NCI-H345 (cell line): ENCODE measurements at places on chromosomes 7 and 10.
A peak's percentile ranks its signal among the peaks of the same experiment; 100 is the strongest.

GRCh38 chr7:117816727-117817126 is 56.5 kb downstream of the CTTNBP2 start:
- DNase-seq: no peak

GRCh38 chr10:34699904-34700517 is 115.1 kb downstream of the PARD3 start:
- no peak for DNase-seq

- no peak for DNase-seq
Measured at GRCh38 chr7:1941464-1942242, 271.6 kb downstream of the ELFN1 start.

DNA sequence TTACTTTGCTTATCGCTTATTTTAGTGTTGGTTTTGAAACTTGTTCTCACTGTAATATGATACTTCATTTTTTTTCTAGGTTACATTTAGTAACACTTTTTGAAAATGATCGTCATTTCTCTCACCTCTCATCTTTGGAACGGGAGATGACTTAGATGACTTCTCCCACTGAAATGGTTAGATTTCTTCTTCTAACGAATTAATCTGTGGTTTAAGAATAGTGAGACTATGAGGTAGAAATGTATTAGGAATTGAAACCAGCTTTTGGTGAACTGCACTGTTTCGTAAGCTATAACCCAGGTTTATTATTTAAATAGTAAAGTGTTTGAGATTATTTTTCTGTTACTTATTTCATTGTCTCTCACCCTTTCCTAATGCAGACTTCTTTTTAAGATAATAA is 93.7 kb downstream of the PRR15 start:
- no peak for DNase-seq

DNA sequence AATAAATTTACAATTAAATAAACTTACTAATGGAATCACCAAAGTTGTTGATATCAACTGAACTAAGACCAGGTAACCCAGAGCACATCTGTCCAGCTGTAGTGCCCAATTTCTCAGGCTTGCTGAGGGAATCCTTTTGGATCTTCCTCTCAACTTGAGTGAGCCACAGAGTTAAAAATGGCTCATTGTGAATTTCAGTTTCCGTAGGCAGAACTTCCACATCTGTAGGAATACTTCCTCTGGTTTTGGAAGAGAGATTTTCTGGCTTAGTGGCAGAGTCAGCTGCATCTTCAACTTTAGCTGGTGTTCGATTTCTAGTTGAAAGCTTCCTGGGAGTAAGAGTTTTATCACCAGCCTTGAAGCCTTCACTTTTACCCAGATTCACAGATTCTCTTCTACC is 11.3 kb downstream of the MKI67 start:
- no peak for DNase-seq

GRCh38 chr7:39088730-39089593 is 111.3 kb downstream of the POU6F2 start:
- DNase-seq: no peak

- DNase-seq: no peak
Measured at GRCh38 chr7:123746931-123747488, 1.8 kb downstream of the WASL start.

DNA sequence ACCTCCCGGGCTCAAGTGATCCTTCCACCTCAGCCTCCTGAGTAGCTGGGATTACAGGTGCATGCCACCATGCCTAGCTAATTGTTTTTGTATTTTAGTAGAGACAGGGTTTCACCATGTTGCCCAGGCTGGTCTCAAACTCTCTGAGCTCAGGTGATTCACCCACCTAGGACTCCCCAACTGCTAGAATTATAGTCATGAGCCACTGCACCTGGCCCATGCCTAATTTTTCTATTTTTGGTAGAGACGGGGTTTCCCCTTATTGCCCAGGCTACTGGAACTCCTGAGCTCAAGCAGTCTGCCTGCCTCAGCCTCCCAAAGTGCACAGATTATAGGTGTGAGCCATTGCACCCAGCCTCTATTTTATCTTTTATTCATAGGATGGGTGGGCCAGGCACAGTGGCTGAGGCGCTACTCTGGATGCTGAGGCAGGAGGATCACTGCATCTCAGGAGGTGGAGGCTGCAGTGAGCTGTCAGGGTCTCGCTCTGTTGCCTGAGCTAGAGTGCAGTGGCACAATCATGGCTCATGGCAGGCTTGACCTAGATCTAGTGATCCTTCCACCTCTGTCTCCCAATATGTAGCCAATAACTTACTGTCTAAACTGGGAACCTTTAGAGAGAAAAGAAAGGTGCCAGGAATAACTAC is 31.3 kb upstream of the STOX1 start:
- no peak for DNase-seq

DNA sequence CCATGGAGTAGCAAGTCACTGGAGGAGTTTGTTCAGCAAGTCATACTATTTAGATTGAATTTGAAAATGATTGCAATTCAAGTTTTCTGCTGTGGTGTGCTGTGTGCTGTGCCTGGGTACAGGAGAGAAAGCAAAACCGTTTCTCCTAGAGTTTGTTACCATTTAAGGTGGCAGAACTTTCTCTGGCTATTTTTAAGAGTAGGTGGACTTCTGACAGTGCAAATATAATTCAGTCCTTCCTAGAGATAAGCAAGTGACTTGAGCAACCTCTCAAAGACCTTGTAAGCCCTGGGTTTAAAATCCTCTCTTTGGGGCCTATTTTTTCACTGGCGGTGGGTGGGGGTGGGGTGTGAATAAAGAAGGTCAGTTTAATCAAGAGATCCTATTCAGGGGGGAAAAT is 42.9 kb upstream of the FGL2 start:
- no peak for DNase-seq

DNA sequence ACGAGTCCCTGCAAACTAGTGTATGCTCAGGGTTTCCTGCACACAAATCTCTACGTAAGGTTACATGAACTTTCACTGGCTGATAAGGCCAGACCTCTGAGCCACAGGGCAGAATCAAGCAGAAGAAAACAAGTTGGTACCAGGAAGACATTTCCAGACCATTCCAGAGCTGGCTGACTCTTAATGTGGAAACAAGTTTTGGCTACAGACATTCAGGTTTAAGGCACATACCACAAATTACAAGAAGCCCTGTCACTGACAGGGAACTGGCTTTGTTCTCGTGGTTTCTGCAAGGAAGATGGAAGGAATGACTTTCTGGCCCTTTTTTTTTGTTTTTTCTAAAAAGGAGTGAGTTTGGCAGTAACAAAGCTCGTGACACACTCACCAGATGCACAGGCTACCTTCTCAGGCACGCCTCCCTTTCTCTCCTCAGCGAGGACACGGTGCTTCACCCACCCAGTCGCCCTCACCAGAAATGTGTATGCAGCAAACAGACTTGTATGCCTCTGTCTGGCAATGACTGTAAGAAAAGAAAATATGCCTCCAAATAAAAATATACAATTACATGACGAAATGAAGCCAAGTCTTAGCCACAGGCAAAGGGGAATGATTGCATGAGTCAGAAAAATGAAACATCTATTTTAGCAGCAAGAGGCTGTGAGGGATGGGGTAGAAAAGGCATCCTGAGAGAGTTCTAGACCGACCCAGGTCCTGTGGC is 22.6 kb downstream of the PLAC9 start:
- no peak for DNase-seq

DNA sequence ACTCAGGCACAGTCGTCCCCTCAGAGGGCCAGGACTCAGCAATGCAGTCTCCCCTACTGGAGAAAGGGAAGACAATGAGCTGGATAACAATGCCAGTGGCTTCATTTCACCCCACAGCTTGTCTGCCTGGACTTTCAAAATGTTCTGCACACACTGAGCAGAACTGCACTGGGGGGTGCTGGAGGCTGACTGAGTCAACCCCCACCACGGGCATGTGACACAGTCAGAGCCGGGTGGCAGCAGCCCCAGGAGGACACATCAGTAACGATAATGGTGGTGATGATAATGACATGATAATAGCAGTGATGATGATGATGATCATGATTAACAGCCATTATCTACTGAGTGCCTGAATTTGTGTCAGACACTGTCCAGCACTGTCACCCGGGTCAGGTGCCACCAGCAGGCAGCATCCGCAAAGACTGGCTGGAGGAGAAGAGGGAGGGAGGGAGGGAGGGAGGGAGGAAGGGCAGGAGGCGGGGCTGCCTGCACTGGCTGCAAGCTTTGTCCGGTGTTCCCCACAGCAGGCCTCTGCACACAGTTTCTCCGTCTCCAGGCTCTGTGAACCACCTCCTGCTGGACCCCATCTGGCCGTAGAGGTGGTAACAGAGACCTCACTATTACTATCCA is 67.4 kb downstream of the PLXNA4 start:
- DNase-seq: no peak

DNA sequence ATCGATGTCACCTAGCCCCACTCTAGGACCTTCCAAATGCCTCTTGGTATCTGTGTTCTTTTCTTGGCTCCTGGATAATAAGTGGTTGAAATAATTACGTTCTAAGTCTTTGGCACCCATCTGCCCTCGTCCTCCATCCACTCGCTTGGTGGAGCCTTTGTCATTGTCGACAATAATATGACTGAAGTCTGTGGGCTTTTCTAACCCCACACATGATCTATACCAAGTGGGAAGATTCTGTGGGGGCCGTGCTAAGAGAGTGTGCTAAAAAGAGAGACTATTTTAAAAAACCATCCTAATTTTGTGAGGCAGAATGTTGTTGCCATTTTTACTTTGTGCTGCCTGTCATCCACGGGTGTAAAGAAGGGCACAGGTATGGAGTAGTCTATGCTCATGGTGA is 113.1 kb downstream of the GALNT17 start:
- no peak for DNase-seq

DNA sequence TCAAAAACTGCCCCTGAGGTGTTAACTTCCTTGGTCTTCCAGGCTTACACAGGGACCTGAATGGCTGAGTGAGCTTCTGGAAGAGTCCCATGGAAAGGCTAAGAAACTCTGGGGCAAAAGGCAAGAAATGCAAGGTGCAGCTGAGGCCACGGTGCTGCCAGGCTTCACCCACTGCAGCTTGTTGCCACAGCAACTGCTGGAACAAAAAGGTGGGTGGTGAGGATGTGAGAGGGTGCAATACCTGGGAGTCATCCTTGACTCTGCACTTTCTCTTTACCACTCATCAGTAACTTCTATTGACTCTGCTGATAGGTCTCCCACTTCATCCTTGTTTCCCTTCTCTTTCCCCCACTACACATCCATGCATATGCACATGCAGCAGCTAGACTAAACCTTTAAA is 258.6 kb downstream of the BMPER start:
- no peak for DNase-seq

GRCh38 chr7:91847876-91848588 is 32.5 kb downstream of the MTERF1 start:
- DNase-seq: no peak

- DNase-seq: no peak
Measured at GRCh38 chr7:7565746-7566650, 686 bp upstream of the MIOS start.

GRCh38 chr7:124810605-124811004 is 45.0 kb upstream of the GPR37 start:
- DNase-seq: no peak

- DNase-seq: no peak
Measured at GRCh38 chr10:80077869-80078447, 507 bp upstream of the TMEM254 start.

DNA sequence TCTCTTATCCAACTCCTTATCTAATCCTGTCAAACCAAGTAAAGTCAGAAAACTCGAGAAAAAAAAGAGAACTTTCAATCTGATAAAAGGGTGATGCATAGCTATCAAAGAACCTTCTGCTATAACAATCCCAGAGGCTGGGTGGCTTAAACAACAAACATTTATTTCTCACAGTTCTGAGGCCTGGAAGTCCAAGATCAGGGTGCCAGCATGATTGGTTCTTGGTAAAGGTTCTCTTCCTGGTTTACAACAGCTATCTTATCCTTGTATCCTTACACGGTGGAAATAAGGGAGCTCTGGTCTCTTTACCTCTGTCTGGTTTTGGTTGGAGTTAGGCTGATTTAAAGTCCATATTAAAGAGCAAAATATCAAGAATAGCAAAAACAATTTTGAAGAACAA is 131.9 kb downstream of the PHTF2 start:
- DNase-seq: no peak

- no peak for DNase-seq
Measured at GRCh38 chr10:44087403-44087802, 297.5 kb downstream of the CXCL12 start.

GRCh38 chr7:11848251-11848650 is 16.3 kb upstream of the THSD7A start:
- DNase-seq: no peak

DNA sequence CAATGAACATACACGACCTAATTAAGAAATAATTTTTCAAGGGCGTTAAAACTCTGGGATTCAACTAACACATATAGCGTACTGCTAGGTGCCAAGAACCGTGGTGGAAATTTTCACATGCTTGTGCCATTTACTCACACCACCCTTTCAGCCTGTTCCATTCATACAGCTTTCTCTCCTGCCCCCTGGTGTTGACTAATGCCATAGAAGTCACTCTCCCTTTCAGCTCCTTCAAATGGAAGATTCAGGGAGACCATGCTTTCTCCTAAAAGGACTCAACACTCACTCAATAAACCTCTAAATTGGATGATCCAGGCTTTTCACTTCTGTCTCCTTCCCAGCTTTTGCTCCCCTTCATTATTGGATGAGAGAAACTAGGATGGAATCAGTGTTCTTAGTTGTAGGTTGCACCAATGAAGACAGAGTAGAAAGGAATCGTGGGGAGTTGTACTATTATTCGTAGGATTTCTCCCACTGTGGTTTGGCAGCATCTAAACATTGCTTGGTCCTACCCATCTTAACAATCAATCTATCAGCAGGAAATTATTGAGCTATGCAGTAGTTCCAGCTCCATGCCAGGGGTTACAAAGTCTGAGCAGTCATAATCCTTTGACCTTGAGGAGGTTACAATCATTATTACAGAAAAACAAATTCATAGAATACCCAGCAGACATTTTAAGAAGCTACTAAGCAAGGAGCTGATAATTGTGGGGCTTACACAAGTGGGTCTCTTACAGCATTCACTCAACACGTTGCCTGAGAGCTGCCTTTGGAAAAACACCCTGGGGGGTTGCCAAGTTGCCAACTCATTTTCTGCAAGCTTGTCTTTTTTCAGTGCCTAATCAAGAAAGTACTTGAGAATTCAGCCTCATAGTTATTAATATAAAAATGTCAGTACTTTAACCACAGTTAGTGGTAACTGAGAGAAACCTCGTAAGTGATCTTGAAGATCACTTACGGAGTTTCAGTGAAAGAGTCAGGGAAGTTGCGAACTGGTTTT is 2.8 kb upstream of the PPP1R3C start:
- peak; percentile 73 for DNase-seq
